AML-193 (cell line): ENCODE measurements at places on chromosomes 7 and 10.

DNA sequence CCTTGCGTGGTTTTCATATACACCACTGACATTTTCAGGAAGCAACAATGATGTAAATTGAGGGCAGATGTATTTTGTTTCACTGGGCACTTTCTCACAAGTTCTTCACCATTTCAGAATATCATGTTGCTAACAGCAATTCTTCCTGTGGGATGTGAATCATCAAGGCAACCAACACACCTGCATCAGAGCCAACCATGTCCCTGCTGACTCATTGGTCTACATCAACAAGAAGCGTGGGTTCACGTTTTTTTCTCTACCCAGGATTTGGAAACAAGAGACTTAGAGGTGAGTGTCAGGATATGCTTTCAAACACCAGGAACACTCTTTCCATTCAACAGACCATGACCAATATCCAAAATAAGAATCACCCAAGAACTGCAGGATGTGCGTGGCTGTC, 203.9 kb downstream of the TEX36 start:
- no peak for DNase-seq

DNA sequence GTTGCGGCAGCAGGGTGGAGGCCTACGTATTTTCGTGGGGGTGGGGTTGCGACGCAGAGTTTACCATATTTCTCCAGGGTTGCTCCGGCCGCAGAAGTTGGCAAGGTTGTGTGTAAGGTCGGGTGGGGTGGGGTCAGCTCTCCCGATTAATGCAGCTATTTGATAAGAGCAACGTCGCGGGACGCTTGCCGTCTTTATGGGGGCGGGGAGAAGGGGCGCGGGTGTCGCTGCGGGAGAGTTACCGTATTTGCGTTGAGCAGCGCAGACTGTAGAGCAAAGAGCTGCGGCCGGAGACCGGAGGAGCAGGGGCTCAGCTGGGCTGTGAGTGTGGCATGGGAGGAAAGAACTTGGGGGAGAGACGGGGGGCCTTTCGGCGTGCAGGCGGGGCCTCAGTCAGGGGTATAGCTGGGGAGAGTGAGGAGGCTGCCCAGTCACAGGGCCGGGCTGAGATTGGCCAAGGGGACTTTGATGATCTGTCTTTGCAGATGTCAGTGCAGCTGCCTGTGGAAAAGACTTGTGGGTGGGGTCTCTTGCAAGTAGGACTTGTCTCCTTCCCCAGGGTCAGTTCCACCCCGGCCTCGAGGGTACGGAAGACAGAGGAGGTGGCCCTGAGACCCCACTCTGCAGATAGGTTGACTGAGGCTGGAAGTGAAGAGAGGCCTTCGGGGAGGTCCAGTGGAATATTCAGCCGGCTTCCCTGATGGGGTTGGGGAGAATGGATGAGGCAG, 26.6 kb downstream of the ZNF775 start:
- DNase-seq, result no peak

DNA sequence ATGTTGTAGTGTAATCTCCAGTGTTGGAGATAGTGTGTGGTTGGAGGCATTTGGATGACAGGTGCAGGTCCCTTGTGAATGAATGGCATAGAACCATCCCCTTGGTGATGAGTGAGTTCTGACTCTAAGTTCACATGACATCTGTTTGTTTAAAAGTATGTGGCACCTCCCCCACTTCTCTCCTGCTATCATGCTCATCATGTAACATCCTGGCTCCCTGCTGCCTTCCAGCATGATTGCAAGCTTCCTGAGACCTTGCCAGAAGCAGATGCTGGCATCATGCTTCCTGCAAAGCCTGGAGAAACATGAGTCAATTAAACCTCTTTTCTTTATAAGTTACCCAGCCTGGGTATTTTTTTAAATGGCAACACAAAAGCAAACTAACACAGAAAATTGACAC, 499.0 kb upstream of the SEMA3D start:
- DNase-seq, result no peak

GRCh38 chr7:140876519-140877248, 48.0 kb downstream of the BRAF start:
- peak; percentile 66 for DNase-seq

DNA sequence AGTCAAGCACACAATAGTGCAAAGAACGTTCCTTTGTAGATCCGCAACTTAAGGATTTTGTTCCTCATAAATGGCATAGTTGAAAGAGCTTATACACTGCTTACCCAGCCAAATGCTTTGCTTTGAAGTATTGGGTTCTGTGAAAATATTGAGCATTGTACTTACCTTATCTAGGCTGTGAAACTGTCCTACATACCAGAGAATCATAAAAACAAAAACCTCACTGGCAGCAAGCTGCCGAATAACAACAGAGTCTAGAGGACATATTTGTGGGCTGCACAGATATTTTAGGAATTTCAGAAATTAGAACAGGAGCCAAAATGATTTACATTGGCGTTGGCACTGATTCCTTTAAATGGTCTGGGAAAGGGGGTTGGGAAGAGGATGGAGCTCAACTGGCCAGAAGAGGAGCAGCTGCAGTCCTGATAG, 174.8 kb downstream of the RTKN2 start:
- no peak for DNase-seq

DNA sequence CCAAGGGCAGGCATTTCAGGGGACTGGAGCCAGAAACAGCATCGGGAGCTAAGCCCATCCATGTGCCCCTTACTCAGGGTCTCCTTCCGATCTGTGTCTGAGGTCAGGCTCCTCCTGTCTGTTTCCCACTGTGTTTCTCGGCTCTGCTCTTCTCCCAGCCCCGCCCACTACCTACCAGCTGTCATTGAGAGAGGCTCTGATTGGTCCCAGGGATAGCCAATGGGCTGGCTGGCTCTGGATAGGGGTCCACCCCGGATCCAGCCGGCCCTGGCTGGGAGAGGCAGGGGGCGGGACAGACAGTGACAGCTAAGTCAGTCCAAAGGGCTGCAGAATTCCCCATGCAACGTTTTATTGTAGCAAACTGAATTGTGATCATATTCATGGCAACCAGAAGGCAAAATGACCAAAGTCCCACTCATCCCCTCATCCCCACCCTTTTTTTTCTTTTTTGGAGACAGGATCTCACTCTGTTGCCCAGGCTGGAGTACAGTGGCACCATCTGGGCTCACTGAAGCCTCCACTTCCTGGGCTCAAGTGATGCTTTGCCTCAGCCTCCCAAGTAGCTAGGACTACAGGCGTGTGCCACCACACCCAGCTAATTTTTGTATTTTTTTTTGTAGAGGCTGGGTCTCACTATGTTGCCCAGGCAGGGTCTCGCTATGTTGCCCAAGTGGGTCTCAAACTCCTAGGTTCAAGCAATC, 76.3 kb downstream of the CLIP2 start:
- DNase-seq, result no peak

DNA sequence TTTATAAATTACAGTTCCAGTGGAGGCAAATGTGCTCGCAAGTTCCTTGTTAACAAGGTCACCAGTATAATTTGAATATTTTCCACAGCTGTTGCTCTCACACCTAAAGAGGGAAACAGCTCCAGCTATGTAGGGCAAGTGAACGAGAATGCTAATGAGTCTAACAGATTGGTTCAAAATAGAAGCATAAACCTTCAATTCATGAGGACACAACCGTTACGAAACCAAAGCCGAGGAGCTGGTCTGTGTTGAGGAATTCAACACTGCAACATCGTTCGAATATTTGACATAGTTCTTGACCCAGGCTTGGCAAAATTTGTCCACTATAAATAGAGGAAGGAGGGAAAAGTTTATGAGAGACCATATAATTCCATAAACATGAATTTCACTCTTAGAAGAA, 161.3 kb downstream of the KLF6 start:
- DNase-seq, result no peak

GRCh38 chr10:99433378-99434020, 3.1 kb upstream of the GOT1 start:
- DNase-seq, result no peak

DNA sequence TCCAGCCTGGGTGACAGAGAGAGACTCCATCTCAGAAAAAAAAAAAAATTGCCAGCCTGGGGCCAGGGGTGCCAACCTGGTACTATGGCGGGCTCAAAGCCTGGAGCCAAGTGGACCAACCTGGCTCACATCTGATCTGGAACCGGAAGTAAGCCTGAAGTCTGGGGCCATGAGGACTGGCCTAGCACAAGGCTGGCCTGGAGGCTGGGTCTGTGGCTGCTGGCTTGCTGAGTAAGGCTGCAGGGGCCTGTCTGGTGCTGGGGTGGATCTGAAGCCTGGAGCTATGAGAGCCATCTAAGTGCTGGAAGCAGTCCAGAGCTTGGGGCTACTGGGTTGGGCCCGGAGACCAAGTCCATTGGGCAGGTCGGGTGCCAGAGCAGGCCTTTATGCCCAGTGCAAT, 84.9 kb downstream of the CCDC3 start:
- DNase-seq, result no peak

DNA sequence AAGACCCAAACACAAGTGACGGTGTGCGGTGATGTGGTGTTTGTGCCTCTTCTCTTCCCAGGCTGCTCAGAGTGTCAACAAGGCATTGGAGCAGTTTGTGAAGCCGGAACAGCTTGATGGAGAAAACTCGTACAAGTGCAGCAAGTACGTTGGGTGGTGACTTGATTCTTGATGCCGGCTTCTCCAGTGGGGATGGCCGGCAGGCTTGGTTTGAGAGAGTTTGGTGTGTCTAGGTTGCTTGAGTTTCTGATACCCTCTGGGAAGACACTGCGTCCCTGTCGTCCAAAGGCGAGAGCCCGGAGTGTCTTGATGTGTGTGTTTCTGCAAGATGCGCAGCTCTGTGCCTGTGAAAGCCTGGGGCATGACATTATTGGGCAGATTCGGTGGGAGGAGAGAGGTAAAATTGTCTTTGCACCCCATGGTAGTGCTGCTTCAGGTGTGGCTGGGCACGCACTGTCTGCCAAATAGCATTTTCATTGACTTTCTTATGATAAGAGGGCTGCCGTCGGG, 111.8 kb downstream of the ANKRD61 start:
- DNase-seq, result no peak

DNA sequence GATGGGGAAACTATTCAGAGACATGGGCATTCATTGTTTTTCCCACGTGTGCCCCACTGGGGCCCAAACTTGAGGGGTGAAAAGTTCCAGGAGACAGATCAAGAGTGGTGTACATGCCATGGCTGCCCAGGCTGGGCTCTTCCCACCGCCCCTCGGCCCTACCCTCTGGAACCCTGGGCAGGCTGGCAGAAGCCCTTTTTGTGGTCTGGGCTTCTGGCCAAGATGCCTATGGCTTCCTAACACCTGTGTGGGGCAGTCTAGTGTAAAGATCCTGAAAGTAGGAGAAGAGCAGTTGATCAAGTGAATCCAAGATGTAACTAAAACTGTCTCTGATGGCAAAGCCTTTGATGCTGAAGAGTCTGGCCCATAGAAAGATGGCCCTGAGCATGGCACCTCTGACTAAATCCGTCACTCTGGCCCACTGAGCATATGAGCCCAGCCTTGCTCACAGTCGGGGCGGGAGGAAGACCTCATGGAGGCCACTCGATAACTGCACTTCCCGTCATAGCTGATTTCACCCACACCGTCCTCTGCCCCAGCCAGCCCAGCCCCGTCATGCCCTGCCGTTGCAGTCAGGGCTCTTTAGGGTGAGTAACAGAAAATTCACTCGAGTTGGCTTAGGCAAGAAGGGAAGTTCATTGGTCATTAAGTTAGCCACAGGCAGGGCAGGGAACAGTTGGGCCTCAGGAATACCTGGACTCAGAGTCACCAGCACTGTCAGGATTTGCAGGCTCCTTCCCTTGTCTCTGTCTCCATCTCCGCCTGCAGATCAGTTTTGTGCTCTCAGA, 37.9 kb upstream of the MTPAP start:
- no peak for DNase-seq

GRCh38 chr7:24917510-24918239, 62.3 kb downstream of the OSBPL3 start:
- DNase-seq, result no peak

GRCh38 chr7:108461840-108462239, 5.6 kb upstream of the NRCAM start:
- DNase-seq, result no peak

DNA sequence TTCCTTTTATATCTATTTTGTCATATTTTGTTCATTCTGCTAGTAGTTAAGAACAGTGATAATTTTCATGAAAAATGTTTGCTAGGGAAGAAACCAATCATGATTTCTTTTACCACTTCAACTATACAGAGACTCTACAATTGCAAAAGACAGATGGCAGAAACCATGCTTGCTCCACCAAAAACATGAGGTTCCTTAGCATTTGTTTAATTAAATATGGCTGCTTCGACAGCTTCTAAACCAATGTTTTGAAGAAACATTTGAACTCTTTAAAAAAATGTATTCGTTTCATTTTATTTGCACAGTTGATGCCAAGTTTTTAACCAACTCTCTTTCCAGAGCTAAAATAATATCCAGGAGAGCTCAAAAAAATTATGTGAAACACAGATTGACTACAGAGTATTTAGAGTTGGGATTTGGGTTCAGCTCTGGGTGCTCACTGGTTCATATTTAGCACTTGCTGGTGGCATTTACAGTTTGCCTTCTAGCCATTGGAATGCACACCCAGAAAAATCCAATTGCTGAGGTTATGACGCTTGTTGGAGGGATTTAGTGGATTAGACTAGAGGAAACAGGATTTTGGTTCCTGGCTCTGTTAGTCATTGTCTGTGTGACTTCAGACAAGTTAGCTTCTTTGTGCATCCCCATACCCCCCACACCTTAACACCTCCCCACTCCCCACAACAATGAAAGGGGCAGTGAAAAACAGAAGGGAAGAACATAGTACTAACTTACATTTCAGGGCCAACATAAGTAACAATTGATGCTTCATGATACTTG, 35.8 kb upstream of the SDHAF3 start:
- no peak for DNase-seq

GRCh38 chr10:87659571-87660483, at the start of gene PAPSS2:
TSS of gene PAPSS2 (plus strand) at chr10:87659878. CDS start at chr10:87659982, 104 bp downstream.
- DNase-seq, result no peak

- DNase-seq, result no peak
Observed at GRCh38 chr7:39084349-39084748, 106.6 kb downstream of the POU6F2 start.

- no peak for DNase-seq
Observed at GRCh38 chr7:15463801-15464666, 97.8 kb downstream of the AGMO start.

- DNase-seq, result no peak
Observed at GRCh38 chr7:28315565-28316410, 96.5 kb upstream of the CREB5 start.
